ENCODE measurements at places on chromosomes 6 and 20.
A peak's percentile ranks its signal among the peaks of the same experiment; 100 is the strongest.

DNA sequence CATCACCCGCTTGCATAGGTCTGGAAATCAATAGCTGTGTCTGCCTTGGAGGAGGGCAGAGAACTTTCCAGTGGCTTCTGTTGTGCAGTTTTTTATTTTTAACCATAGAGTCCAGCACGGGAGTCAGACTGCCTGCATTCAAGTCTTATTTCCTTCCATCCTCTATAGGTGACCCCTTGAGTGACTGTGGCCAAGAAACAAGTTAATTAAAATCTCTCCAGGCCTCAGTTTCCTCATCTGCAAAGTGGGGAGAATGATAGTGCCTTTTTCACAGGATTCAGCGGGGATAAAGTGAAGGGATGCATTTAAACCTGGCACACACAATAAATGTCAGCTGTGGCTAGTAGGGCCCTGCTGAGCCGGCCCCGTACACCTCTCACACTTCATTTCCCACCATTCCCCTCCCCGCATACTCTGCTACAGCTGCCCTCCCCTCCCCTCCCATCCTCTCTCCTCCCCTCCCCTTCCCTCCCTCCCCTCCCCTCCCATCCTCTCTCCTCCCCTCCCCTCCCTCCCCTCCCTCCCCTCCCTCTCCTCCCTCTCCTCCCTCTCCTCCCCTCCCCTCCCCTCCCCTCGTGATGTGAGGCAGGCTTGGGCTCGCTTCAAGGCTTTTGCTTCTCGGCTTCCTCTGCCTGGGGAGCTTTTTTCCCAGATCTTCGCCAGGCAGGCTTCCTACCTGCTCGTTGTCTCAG lies 150.5 kb downstream of the TFAP2C start:
- DNase-seq, result no peak

DNA sequence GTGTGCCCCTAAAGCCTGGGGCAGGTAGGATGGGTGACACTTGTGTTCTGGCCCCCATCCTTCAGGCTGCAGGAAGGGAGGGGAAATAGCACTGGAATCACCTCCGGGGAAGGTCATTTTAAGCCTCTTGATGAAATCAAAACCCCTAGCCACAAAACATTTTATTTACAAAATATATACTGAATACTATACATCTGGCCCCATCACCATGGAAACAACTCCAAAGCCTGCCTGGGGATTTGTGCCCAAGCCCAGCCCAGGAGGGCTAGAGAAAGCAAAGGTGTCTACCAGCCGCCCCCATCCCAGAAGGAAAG lies 2.6 kb downstream of the SMIM29 start:
- DNase-seq, result no peak

DNA sequence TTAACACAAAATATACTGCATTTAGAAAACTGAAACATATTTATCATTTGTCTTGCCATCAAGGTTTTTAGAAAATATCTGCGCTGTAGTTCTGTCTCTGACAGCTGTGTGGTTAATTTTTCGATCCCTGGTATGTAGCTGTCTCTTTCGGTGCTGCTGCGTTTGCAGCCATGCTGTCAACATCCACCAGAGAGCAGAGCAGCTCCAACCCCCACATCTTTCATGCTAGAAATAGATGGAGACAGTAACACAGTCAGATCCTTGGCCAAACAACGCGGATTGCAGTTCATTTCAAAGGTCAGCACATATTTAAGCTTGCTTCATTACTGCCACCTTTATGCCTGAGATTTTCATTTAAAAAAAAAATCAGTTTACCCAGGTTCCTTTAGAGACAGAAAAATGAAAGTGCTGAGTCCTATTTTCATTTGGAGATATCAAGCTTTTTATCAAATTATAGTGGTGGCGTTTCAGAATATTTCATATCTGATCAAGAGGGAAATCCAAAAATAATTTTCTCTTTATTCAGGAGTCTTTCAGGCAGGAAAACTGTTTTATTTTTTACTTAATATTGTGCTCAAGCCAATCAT lies 157.7 kb upstream of the MMS22L start:
- DNase-seq, result peak; percentile 5

- DNase-seq, result no peak
Measured at GRCh38 chr20:607476-607875, 2.6 kb downstream of the TCF15 start.

DNA sequence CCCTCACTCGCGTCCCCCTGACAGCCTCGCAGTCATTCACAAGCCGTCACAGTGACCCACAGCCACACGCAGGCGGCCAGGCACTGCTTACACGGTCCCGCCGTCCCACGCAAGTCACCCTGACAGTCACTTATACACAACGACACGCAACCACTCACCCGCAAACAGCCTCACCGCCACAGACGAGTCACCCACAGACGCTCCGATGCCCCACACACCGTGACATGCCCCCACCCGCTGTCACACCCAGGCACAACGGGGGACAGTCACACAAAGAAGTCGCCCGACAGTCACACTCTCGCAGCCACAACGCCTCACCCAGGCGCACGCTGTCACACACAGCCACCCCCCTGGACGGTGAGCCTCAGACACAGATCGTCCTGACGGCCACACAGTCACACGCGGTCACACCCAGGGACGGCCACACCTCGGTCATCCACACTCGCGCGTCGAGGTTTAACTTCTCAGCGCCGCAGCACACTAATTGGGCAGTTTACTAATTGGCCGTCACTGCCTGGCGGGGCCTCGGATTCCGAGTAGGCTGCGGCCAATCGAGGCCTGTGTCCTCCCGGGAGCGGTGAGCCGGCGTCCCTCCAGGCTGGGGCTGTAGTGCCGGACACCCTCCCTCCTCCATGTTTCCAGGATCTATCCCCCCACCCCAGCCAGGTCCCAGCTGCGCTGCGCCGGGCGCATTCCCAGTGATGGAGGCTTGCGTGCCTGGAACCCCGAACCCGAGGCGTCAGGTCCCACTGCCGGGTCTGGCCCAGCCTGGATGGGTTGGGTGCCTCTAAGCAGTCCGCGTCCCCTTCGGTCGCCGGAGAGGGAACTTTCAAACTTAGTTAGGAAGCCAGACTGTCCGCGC lies 790 bp downstream of the TOX2 start:
- no peak for DNase-seq

Measured in GM04504 (cell line).